Astrocyte of the cerebellum (primary cell): ENCODE measurements at places on chromosomes 7 and 10.

- DNase-seq, result no peak
Measured at GRCh38 chr10:100586959-100587358, 51.2 kb downstream of the HIF1AN start.

DNA sequence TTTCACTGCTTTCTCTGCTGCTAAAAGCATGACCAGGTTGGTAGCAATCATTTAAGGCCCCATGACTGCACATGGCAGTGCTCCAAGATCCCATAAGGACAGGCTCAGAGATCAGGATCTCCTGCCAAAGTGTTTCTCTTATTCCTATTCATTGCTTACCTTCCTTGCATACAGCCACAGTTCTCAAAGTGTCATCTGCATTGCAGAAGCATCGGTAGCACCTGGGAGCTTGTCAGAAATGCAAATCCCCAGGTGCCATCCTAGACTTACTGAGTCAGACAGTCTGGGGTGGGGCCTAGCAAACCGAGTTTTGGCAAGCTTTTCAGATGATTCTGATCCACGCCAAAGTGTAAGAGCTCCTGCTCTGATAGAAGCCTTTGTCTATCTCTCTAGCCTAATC, 489.0 kb upstream of the AUTS2 start:
- DNase-seq, result no peak

DNA sequence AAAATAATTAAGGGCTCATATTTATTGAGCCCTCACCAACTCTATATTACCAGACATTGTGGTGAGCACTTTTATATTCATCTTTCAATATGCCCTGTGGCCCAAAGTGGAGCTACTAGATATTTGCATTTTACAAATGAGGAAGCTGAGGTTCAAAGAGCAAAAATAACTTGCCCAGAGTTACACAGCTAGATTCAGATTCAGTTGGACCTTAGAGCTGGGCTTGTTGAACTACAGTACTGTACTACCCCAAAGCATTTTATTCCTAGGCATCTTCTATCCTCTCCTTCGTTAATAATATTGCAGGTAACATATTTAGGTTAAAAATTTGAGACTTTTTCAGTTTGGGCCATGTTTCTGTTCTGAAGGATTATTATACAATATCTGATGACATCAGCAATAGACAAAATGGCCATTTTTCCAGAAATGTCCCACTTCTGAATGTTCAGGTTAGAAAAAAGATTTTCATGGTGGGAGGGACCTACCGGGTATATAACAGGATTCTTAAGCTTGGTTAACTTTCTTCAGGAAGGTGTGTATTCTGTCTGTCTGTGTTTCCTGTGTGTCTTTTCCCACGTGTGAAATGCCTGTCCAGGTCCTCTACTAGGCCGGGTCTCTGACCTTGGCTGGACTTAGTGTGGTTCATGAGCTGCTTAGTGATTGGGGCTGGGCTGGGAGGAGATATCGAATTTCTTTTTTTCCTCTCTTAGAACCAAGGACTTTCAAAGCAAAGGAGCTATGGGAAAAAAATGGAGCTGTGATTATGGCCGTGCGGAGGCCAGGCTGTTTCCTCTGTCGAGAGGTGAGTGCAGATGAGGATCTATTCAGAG, 13.6 kb downstream of the PRXL2A start:
- no peak for DNase-seq

DNA sequence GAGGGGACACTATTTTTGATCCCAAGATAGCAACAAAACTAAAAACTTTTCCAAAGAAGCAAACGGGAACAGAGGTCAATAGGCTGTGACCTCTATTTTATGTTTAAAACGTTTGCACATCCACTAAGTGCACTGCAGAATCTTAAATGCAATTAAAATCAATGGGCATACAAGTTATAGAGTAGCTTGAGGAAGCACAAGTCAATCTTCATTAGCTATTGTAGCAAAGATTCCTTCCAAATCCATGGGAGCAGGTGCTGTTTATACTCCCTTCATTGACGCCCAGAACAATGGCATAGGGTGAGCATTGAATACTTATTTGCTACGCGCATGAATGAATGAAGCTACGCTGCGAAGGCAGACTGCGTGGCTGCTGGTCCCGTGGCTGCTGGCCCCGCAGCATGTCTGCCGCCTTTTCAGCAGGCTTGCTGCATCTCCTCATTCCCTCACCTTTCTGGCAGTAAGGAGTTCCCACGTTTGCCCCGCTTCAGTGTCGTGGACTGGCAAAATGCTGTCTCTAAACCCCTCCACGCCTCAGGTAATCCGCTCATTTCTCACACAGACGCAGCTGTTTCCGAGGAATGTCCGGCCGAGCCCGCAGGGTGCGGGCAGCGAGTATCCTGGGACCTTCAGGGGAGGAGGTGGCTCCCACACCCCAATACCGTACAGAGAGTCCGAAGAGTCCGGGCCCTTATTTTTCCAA, 754 bp upstream of the PHYHIPL start:
- no peak for DNase-seq

DNA sequence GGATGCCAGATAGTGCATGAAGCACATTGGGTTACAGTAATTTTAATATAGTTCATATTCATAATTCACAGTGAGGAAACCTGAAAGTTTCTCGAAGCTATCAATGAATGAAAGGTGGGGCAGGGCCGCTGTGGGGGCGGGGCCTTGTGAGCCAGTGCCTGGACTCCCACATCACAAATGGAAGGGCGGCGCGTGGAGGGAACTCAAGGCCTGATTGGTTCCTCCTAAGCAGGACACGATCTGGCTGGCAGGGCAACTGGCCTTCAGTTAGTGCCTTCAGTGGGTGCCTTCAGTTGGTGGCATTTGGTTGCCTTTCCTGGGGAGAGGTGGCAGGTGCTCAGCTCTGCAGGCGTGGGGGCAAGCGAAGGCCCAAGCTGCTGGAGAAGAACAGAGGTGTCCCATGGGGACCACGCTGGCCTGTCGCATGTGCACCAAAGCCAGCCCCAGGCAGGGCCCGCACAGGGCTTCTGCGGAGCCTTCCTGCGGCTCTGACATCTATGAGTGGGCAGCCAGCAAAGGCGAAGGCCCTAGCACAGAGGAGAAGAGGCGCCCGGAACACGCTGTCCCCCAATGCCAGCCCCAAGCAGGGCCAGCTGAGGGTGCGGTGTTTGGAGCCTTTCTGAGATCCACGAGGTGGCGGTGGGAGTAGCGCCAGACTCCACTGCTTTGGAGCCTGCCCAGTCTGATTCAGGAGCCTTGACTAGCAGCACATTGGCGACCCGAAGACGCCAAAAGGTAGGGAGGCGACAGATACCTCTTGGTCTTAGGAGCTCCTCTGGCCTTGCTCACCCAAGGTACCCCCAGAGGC, 118.0 kb upstream of the PDSS1 start:
- no peak for DNase-seq

DNA sequence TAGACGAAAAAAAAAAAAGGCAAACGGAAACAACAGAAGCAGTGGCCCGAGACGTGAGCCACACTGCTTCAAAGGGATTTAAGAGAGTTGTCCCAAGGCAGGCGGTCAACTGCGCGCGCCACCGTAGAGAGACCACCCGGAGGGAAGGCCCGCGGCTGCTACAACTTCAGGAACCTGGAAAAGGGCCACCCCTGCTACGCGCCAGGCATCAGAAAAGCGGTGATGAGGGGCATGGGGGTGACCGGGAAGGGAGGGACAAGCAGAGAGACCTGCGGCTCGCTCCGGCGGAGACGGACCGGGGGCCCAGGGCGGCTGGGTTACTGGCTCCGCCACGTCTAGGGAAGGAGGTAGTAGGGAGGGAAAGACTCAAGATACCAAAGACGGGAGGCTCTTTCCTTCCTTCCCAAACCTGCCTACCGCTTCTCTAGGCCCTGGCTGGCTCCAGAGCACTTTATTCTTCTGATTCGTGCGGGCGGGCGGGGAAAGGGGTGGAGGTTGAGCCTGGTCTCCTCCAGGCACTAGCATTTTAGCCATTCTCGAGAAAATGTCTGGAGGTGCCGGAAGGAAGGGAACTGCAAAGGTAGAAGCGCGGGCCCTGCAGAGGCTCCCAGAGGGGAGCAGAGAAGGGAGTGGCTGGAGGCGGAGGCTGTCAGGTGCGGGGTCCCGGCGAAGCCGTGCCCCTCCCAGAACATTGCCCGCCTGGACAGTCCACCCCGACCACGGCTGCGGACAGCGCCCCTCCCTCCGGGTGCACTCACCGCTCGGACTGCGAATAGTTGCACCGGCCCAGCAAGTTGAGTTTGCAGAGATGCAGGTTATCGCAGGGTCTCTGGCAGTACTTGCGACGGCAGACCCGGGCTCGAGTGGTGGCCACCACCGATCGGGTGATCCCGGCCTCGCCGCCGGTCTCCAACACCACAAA, 993 bp downstream of the ZC3HAV1 start:
- no peak for DNase-seq
